Upper lobe of right lung (tissue), 1 donor: ENCODE measurements at places on chromosomes 3 and 15. TPM values are rescaled to one million over a fixed set of nuclear protein-coding genes. Genes with fewer than 3 reads are reported as not detected.

DNA sequence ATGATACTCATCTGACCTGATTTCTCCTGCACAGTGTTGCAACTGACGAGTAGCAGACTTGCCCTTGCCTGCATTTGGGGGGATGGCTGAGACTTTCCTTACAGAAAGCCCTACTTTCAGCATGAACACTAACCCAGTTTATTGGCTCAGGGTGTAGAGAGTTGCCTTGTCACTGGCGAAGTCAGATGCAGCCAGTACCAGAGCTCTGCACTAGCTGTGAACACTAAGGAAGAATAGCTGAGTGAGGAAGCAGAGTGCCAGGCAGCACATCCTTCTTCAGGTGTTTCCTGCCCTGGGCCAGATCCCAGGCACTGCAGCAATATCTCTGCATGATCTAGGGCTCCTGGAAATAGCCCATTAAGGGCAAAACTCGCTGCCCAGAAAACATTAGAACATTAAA is 154.0 kb upstream of the SYNPR start:
- DNase-seq, result no peak

GRCh38 chr15:77546050-77546501 is 86.6 kb downstream of the LINGO1 start:
- DNase-seq, result no peak

GRCh38 chr15:70561885-70562284 is 201.5 kb downstream of the UACA start:
- DNase-seq, result no peak

The ESYT3 gene
- 66.4 TPM for total RNA-seq

The MRAS gene
- total RNA-seq, result 79.4 TPM

The CCNB2 gene
- total RNA-seq, result 1.7 TPM

DNA sequence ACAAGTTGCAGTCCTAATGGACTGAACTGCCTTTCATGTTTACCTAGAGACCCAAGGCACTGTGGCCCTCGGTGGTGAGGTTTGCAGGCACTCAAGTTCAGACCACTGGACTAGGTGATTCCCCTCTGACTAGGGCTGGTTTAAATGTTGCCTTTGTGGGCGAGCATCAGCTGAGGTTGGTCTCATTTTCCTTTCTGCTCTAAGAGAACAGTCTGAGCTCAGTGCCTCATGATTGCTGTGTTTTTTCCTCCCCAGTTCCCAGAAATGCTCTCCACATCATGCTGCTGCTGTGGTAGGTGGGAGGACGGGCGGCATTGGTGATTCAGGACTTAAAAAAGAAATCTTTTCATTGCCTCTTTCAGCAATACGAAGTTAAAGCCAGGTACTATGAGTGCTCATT is 237.2 kb downstream of the MBNL1 start:
- no peak for DNase-seq

The WWTR1 gene
- total RNA-seq, result 87.7 TPM

- DNase-seq, result no peak
These were observed 85.7 kb downstream of the ST6GAL1 start for GRCh38 chr3:187015903-187016638.

The DAZL gene
- total RNA-seq, result not detected

DNA sequence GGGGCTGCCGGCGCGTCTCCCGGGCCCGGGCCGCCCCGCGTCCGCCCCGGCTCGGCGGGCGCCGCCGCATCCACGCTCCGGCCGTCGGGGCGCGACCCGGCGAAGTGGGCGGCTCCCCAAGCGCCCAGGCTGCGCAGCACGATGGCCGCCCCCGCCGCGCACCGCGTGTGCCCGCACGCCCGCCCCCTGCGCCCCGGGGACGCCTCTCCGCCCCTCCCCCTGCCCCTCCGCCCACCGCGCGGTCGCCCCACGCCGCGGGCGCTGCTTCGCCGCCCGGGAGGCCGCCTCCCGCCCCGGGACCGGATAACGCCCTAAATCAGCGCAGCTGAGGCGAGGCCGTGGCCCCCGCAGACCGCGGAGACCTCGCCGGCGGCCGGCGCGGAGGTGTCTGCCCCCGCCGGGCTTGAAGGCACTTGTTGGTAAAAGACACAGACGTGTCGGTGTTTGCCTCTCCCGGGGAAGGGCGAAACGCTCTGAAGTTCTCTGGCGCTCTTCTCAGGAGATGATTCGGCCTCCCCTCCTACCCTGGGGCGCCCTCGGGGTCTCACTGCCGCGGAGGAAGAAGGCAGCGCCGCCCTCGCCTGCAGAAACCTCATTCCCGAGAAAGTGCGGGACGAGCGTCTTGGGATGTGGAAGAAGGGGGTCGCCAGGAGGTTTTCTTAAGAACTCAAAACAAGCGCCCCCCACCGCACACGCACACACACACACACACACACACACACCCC is at the start of gene BNC1:
Gene BNC1, minus strand, starts transcription at position 106 of the 725 bp plus-strand sequence. Its CDS starts 36 bp downstream, at position 70.
- DNase-seq, result no peak

GRCh38 chr3:23575697-23576096 is 230.1 kb upstream of the UBE2E1 start:
- no peak for DNase-seq

- DNase-seq, result no peak
These were observed 22.1 kb upstream of the DET1 start for GRCh38 chr15:88568589-88568988.

DNA sequence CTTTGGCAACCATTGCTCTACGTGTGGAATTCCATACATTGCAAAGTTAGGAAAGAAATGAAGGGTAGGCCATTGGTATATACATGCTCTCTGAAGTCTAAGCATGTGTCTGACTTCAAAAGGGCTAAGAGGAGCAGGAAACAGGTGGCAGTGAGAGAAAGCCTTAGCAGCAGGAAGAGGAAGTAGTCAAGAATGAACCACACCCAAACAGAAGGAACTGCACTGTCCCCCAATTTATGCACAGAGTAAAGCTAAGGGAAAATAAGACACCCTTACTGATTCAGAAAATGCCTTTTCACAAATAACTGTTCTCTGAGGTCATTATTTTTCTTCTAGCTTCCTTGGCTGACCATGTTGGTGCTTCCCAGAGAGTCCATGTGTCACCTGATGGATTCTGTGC is 575.4 kb downstream of the NTRK3 start:
- DNase-seq, result no peak

- no peak for DNase-seq
These were observed 6.1 kb upstream of the CMTM6 start for GRCh38 chr3:32508711-32509110.

GRCh38 chr3:15576475-15576874 is 24.9 kb downstream of the HACL1 start:
- DNase-seq, result no peak

DNA sequence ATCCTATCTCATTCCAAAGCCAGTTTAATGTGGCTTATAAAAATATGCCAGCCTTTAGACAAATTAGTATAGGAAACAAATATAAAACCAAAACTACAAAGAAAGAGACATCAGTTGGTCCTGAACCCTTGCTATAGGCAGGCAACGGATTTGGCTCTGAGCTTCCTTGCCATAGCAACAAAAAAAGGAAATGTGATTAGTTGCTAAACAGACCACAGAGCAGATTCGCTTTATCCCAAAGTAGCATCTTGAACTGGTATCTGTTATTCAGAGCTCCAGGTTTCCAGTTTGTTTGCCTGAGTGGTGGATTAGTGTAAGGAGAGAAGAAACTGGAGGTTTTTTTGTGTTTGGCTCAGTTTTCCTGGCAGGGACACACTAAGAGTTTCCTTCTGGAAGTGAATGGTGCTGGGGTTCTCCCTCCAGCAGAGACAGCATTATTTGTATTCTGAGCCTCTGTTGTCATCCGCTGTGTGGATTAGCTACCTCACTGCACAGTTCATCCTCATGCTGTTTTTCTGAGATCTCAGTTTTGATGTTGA is 44.1 kb downstream of the CHST2 start:
- DNase-seq, result no peak

DNA sequence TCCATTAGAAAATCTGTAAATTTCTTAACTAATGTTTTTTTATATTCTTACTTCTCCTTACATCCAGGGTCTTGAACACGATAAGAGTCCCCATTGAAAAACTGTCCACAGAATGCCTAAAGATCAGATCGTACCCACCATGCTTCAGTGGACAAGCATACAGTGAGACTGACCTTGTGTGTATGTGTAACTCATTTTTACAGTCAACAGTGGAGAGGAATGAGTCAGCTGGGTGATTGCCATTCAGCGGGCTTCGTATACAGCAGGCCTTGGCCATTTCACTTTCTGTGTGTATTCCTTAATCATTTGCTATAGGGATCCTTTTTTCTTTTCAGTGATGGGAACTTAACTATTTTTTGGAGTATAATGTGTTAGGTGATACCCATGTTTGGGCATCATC is 10.6 kb downstream of the PARP14 start:
- no peak for DNase-seq

The SLC22A13 gene
- total RNA-seq, result 0.41 TPM

DNA sequence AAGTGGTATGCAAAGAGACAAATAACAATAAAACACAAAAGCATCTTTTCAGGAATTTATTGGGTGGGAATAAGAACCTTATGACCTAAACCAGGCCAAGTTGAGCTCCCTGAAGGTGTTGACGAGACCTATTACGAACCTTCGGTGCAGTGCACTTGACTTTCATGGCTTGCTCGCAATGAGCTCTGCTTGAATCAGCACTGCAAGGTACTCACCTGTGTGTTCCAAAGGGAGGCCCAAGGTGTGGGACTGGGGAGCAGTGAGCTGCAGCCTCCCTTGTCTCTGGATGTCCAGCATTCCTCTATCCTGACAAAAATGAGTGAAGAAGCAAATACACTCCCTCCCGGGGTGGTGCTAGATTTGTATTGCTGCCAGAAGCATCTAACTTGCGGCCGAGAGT is at the start of gene MDFIC2:
Gene MDFIC2, minus strand, starts transcription at position 303 of the 400 bp plus-strand sequence. CDS start 665 bp downstream, outside the sequence.
- DNase-seq, result no peak

- DNase-seq, result no peak
These were observed 249.1 kb downstream of the OCA2 start for GRCh38 chr15:27850050-27850449.

The RNF123 gene
- total RNA-seq, result 41.4 TPM

DNA sequence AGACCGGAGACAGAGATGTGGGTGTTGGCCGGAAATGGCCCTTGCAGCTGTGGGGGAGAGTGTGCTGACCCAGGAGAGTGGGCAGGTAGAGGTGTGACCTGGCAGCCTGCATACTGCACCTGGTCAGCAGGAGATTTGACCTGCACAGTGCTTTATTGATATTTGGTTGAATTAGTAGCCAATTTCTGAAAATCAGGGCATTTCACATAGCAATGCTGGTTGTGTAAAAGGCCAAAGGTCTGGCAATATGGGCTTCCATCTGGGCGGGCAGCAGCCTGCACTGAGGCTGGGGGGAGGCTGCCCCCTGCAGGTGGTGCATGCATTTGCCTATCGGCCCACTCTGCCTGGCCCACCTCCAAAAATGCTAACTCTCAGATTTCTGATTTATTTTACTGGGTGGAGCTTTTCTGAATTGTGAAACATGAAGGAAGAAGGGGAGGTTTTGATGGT is 9.4 kb upstream of the MGLL start:
- peak; percentile 87 for DNase-seq

DNA sequence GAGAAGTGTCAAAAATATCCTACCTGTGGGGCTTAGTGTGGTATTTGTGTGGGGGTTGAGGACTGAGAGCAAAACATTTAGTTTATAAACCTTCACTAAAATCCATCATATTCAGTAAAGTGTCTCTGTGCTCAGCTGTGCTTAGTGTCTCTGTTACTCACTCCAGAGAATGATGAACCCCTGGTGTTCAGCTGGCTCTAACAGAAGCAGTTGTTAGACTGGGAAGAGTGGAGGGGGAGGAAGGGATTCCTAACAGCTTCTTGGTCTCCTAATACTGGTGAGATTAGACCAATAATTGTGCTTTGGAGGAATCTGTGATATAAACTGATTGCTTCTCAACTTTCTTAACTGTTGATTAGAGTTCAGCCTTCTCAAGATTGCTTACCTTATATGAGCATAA is 1123.5 kb downstream of the ROBO2 start:
- no peak for DNase-seq

The C3orf70 gene
- 4.1 TPM for total RNA-seq

The CCR9 gene
- total RNA-seq, result not detected

DNA sequence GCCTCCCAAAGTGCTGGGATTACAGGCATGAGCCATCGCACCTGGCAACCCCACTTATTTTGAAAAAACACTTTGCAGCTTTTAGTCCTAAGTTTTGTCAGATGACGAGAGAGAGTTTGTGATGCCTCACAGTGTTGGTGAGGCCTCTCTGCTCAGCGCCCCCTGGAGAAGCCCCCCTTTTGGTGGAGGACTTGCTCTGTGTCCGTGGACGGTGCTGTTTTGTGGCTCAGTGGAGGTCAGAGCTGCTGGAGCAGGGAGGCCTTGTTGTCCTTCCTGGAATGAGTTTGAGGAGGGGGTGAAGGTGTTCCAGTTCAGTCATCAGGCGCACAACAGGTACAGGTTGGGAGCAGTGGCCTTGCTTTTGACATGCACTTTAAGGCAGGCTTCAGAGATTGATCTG is 58.0 kb downstream of the PGPEP1L start:
- DNase-seq, result no peak

- DNase-seq, result no peak
These were observed 70.0 kb downstream of the DHX30 start for GRCh38 chr3:47872916-47873315.

DNA sequence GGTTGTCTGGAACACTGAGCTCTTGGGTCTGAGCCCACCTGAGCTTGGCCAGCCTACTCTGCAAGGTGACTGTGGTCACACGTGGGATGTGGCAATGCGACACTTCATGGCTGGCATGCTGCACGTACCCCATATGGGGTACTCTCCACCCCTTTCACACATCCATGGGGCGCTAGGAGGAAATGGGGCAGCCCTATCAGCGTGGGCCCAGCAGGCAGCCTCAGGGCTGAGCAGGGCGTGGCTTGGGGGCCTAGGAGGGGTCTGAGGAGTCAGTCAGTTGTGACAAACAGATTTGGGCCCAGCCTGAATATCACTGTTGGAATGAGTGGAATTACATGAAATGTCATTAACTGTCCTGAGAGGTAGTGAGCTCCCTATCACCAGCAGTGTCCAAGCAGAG is 82.3 kb upstream of the LINGO1 start:
- no peak for DNase-seq

The FSIP1 gene
- total RNA-seq, result 0.96 TPM

GRCh38 chr15:29968099-29968894 is 114.5 kb upstream of the GOLGA8J start:
- DNase-seq, result no peak

The ABI3BP gene
- 207 TPM for total RNA-seq

DNA sequence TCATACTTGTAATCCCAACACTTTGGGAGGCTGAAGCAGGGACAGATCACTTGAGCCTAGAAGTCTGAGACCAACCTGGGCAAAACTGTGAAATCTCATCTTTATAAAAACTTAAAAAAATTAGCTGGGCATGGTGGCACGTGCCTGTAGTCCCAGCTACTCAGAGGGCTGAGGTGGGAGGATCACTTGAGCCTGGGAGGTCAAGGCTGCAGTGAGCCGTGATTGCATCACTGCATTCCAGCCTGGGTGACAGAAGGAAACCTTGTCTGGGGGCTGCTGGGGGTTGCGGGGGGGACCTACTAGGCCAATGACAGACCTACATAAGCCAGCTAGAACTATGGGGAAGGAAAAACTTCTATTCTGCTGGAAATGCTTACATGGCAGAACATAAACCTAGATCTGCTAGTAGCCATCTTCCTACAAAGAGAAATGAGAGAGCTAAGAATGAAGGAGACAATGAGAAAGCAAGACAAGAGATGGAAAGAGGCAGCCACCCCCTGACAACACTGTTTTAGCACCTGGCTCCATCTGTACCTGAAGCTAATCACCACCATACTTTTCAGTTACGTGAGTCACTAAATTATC is 23.9 kb downstream of the FOXP1 start:
- DNase-seq, result no peak

GRCh38 chr3:33437556-33438283 is 2.5 kb downstream of the UBP1 start:
- no peak for DNase-seq

GRCh38 chr15:94610069-94610468 is 378.7 kb downstream of the MCTP2 start:
- DNase-seq, result no peak

The PTX3 gene
- total RNA-seq, result 7.2 TPM
